Glomerular endothelial cell (primary cell): ENCODE measurements at places on chromosomes 16 and 17. TPM values are rescaled to one million over a fixed set of nuclear protein-coding genes. Genes with fewer than 3 reads are reported as not detected.

DNA sequence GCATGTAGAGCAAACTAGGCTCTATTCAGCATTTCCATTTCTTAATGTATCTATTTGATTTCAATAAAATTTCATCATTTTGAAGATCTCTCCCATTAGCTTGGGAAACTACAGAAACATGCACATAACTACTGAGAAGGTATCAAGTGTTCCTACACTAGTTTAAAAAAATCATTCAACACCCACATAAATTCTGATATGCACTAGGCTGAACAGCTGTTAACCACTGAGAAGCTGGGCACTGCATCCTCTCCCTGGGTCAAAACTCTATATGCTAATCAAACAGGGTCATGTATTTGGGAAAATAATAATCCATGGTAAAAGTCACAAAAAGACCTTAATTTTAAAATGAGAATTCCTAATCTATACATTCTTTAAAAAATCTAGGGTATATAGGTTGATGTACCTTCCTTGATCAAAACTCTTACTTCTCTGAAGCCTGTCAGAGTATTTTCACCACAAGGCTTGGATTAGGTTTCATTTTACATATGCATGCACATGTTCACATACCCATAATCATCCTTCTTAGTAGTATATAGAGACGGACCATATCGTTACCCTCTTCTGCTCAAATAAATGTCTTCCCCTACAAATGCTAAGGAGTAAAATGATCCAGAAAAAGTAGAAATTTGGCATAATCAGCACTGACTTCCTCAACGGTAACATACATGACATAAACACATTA lies 57.2 kb downstream of the KANSL1 start:
- DNase-seq: no peak

The VAT1L gene
- 6.4 and 30.6 TPM in 2 replicates for total RNA-seq

GRCh38 chr17:6831661-6832263 lies at the start of gene TEKT1:
Gene TEKT1, minus strand, starts transcription at chr17:6831729. Its CDS starts 1,353 bp downstream, at chr17:6830376.
- peak; percentile 9 for DNase-seq

DNA sequence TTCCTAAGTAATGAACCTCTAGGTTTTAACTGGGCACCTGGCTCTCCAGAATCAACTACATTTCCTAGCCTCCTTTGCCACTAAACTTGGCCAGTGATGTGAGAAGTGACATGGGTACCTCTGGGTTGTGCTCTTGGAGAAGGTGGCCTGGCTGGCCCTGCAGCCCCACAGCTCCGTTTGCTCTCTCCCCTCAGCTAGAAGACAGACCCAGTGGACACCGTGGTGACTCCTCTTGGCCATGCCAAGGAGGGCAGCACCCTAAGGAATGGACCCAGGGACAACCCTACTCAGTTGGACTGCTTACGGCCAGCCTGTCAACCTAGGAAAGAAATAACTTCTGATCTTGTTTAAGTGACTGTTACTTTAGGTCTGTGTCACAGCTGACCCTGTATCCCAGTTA lies 151.4 kb downstream of the TMEM132E start:
- no peak for DNase-seq

DNA sequence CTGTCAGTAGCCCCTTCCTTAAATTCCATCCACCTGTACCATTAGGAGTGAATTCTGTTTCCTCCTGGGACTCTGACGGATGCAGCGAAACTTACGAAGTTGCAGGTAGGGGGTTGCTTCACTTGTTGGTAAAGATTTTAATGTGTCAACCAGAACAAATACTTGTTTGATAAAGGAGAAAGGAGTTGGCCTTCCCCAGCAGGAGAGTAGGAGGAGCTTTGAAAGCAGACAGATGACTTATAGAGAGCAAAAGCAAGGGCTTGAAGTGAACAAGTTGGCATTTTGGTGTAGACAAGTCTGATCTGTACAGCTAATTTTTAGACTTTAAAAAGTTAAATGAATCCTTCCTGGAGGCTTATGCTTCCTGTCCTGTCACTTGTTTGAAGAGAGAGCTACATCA lies 38.1 kb upstream of the PMFBP1 start:
- DNase-seq: no peak

DNA sequence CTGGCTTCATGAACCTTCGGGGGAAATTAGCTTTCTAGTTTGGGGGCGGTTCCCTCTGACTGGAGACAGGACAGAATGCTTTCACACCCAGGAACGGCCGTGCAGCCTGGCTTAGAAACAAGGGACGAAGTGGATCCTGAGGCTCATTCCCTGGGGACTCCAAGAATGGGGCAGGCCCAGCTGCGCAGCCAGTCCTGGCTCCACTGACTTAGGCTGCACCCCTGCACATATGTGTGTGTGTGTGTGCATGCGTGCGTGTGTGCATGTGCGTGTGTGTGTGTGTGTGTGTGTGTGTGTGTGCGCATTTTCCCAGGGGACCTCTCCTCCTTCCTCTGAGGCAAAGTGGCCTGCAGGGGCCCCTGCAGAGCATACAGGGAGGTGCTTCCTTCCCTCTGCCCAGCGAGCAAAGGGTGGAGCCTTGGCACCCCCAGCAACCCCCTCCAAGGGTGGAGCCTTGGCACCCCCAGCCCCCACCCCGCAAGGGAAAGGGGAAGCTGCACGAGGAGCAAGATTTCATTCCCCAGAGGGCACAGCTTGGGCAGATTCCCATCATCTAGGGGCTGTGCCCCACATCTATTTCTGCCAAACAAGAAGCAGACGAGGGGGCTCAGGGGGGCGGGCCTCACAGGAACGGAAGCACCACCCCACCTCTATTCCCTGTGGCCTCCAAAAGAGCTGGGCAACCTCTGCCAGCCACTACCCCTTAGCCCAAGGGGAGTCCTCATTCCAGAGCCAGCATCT lies 97.6 kb upstream of the CBX4 start:
- DNase-seq: no peak

The REXO5 gene
- 4.2 and 6.1 TPM in 2 replicates for total RNA-seq
